ENCODE measurements at places on chromosomes 5 and 9. TPM values are rescaled to one million over a fixed set of nuclear protein-coding genes. Genes with fewer than 3 reads are reported as not detected.
A peak's percentile ranks its signal among the peaks of the same experiment; 100 is the strongest.

GRCh38 chr9:130117376-130117775 is 54.8 kb upstream of the NCS1 start:
- no peak for DNase-seq

INSYN2B gene
- not detected for total RNA-seq

DNA sequence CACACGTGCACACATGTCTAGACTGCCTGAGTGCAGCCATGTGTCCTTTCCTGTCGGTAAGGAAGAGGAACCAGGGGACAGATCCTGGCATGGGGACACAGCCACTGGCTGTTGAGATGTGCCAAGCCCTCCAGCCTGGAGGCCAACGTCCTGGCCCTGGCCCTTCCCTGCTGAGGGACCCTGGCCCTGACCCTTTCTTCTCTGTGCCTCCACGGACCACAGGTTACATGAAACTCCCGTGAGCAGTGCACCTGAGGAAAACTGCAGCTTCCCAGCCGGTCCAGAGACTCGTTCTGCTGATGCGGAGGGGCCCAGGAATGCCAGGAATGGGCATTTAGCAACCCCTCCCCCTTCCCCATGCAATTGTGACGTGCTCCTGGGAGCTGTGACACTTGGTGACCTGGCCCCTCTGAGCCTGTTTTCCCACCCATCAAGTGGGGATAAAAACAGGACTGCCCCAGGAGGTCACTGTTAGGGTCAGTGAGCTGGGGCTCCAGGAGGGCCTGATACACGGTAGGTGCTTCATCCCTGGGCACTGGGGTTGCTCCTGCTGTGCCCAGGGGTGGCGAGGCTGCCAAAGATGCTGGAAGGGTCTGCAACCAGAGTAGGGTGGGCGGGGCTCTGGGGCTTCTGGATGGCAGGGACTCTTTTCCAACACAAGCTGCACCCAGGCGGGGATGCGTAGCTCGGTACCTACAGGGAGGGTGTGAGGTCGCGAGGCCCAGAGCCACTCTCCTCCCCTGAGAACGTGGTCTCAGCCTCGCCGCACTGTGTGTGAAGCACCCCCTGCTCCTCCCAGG is 151.5 kb downstream of the C9orf50 start:
- DNase-seq: no peak

DNA sequence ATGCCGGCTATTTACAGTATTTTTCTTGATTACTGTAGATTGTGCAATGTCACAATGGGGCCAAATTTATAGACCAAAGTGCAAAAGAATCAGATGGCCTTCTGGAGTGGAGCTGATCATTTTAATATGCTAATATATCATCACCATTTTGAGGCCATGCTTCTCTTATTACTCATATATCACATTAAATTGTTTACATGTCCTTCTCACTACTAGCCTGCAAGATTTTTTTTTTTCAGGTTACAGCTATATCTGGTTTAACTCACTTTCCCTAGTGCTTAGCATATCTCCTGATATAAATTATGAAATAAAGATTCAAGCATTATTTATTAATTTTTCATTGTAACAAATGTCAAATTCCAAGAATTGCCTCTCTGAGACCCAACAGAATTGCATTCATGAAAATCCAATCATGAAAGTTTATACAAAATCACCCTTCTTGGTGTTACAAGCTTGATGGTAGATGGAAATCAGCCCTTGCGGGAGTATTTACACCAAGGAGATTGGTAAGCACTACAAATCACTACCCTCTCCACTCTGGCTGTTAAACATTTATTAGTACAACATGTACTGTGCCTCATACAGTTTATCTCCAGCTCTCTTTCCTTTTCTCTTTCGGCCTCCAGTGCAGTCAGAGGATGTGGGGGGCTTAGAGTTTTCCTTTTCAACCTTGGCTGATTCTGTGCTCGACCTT is 703.9 kb downstream of the BRINP1 start:
- DNase-seq: no peak

- no peak for DNase-seq
Observed at GRCh38 chr9:4196376-4196775, 103.5 kb downstream of the GLIS3 start.

DNA sequence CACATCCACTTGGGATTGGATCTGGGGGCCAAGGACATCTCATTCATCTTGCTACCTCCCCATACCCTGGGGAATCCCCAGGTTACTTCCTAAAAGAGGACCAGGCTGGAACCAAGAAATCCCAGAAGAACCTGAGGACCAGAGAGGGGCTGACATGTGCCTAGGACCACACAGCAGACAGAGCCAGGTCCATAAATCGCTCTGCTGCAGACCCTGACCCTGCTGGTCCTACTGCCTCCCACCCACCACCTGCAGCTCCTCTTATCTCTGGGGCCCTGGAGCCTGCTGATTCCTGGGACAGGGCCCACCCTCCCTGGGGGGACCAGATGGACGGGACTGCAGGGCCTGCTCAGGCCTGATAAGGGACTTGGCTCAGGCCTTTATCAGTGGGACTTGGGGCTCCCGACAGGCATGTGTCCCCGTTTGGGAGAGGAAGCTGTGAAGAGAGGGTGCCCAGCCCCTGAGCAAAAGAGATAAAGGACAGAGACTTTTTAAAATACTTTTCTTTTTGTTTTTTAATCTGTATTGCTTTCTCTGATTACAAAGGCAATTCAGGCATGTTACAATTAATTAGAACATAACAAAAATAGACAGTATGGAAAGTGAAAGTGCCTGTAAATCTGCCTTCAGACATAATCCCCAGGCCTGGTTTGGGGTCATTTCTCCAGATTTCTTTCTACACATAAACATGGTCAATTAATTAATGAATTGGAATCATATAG is 101.3 kb upstream of the LARP1 start:
- no peak for DNase-seq

- DNase-seq: no peak
Observed at GRCh38 chr5:99771296-99771695, 763.9 kb upstream of the FAM174A start.

GRCh38 chr5:13708906-13709305 is 235.6 kb downstream of the DNAH5 start:
- no peak for DNase-seq

SMIM33 gene
- 1.1 TPM for total RNA-seq

- no peak for DNase-seq
Observed at GRCh38 chr5:92922231-92922967, 658.6 kb downstream of the NR2F1-AS1 start.

PLAC8L1 gene
- 0.58 TPM for total RNA-seq

GRCh38 chr5:53884844-53885243 is 324.4 kb downstream of the NDUFS4 start:
- no peak for DNase-seq

- no peak for DNase-seq
Observed at GRCh38 chr5:67095346-67096171, 101.0 kb downstream of the CD180 start.

IGFBPL1 gene
- not detected for total RNA-seq

MOB3B gene
- total RNA-seq: 0.64 TPM

DNA sequence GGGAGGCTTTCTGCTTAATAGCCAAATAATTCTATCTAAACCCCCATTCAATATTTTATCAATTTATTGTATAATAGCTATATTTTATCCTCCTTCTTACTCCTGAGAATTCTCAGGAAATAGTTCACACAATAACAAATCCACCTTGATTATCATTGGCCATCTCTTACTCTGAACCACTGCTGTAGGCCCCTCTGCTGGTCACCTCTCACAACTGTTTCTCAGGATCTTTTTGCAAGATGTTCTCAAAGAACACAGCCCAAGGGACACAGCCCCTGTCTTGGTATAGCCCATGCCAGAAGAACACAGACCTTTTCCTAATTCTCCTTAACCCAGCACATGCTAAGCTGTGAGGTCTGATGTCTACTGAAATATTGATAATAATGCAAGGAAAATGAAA is 74.9 kb upstream of the HTR4 start:
- DNase-seq: no peak

DNA sequence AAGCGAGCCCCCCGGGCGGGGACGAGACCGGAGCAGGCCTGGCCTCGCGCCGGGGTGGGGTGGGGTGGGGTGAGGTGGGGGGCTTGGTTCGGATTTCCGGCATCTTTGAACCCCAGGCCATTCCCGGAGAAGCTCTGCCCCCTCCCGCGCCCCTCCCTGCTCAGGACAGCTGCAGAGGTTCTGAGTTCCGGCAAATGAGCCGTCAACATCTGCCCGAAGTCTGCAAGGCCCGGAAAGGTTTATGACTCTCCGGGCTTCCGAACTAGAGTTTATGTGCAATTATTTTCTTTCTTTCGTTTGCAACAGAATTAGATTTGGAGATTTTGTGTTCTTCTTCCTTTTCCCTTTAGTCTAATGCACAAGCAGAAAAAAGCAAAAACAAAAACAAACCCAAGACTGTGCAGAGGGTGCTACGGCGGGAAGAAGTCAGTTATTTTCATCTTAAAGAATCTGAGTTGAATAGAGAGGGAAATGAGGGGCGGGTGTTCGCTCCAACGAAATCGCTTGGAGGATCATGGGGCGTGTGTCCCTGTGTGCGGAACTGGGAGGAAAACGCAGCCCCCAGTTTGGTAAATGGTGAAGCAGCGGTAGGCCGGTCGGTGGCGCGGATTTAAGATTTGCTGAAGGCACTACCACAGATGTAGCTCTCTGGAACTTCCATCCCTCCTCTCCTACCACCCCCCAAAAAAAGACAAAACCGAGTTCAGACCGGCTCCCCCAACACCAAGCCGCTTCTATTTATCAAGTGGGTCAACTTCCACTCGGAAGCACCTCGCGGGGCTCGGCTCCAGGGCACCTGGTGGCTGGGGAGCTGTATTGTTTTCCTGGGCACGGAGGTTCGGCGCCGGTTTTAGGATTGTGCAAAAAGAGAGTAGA is 4.8 kb downstream of the LHX2 start:
- DNase-seq: peak; percentile 14

GRCh38 chr5:177605078-177605477 is 5.1 kb downstream of the B4GALT7 start:
- DNase-seq: no peak

- no peak for DNase-seq
Observed at GRCh38 chr5:36301858-36302603, at the start of gene RANBP3L. Gene RANBP3L, minus strand, starts transcription at chr5:36301902. Its CDS starts 486 bp downstream, at chr5:36301416.

- DNase-seq: no peak
Observed at GRCh38 chr5:176740131-176740701, 70.1 kb upstream of the UNC5A start.

- no peak for DNase-seq
Observed at GRCh38 chr5:143791848-143792731, 19.9 kb upstream of the HMHB1 start.

- no peak for DNase-seq
Observed at GRCh38 chr9:99305820-99306811, 84.0 kb downstream of the SEC61B start.

- no peak for DNase-seq
Observed at GRCh38 chr5:1661311-1661710, 137.6 kb upstream of the LPCAT1 start.

DNA sequence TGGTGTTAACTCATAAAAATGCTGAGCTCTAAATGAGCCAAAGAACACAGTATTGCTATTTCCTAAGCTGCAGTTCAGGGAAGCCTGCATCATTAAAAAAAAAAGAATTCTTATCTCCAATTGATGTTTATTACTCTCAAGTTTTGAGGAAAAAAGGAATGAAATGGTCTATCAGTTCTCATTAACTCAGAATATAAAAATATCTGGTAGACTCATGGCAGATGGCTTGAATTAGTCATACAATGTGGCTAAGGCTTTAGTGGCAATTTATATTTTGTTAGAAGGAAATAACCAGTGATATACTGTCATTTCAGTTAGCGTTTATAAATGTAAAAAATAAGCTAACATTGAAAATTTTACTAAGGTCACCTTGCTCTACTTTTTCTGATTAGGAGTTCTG is 1403.4 kb upstream of the C9orf72 start:
- no peak for DNase-seq

- DNase-seq: no peak
Observed at GRCh38 chr9:6428940-6429889, 16.2 kb downstream of the UHRF2 start.

NMUR2 gene
- not detected for total RNA-seq

DNA sequence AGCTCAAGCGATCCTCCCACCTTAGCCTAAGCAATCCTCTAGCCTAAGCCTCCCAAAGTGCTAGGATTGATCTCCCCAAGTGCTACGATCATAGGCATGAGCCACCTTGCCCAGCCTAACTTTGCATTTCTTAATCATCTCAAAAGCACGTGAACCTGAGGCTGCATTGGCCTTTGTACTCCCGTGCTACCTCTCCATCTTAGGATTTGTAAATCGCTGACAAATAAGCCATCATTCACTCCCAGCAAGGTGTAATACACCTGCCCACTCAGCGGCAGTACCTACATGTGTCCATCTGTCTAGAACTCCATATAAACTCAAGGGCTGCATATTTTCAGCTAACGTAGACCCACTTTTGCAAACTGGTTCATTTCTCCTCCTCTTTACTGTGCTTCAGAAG is 2.8 kb downstream of the ANKH start:
- no peak for DNase-seq
